ENCODE measurements at places on chromosomes 13 and 19.

DNA sequence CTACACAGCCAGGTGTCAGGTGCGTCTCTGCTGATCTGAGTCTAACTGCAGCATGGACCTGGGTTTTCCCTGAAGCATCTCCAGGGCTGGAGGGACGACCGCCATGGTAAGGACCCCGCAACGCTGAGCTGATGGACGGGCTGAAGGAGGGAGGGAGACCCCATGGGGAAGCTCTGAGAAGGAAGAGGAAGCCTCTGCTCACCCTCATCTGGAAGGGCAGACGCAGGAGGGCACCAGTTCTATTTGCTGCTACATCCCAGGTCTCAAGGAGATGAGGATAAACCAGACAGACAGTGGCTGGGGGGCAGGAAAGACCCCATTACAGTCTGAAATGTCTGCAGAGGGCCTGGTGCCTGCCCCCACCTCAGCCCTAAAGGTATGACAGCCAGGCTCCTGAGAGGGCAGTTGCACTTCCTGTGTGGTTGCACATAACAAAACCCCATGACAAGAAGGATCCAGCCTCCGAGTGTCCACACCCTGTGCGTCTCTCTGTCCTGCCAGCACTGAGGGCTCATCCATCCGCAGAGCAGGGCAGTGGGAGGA, at the start of gene LILRA2:
LILRA2 (plus strand) TSS at position 461 of the 543 bp plus-strand sequence. CDS start 89 bp downstream, outside the sequence.
- no peak for DNase-seq

DNA sequence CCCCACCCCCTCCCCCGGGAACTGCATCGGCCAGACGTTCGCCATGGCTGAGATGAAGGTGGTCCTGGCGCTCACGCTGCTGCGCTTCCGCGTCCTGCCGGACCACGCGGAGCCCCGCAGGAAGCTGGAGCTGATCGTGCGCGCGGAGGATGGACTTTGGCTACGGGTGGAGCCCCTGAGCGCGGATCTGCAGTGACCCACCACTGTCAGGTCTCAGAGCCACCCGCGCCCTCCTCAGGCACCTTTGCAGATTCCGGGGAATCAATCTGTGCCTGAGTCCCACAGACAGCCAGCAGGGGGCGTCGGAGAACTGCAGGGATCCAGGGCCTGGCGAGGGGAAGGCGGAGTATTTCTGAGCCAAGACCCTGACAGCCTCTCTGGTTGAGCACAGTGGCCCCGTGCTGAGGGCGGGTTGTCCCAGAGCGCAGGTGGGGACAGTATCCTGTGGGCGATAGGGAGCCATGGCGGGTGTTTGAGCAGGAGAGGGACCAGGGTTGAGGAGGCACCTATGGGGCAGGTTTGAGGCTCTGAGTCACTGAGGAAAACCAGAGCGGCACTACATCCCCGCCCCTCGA, 30.4 kb upstream of the CYP4F8 start:
- peak; percentile 52 for DNase-seq

GRCh38 chr19:2012941-2013682, 2.4 kb downstream of the BTBD2 start:
- no peak for DNase-seq

- DNase-seq = no peak
Observed at GRCh38 chr19:43638995-43639518, 593 bp downstream of the CADM4 start.

- no peak for DNase-seq
Observed at GRCh38 chr19:33621065-33621785, 528 bp upstream of the CHST8 start.

GRCh38 chr13:98221234-98221633, 44.2 kb upstream of the RNF113B start:
- DNase-seq = no peak

GRCh38 chr13:40983259-40983658, 35.9 kb downstream of the ELF1 start:
- DNase-seq = no peak

DNA sequence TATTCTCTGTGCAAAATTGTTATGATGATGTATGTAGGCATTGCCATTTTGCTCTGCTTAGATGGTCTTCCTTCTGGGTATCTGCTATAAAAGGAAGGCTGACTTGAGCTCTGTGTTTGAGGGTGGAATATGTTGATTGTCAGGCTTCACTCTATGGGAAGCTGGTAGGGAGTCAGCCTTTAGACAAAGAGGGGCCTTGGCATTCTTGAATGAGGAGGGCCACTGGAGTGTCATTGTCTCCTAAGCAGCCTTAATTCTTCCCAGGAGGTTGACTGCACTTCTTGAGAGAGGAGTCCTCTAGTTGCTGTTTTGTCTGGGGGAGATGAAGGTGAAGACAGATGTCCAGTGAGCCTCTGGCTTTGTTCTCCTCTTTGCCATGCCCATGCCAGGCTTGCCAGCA, 266.8 kb downstream of the KCNRG start:
- no peak for DNase-seq

DNA sequence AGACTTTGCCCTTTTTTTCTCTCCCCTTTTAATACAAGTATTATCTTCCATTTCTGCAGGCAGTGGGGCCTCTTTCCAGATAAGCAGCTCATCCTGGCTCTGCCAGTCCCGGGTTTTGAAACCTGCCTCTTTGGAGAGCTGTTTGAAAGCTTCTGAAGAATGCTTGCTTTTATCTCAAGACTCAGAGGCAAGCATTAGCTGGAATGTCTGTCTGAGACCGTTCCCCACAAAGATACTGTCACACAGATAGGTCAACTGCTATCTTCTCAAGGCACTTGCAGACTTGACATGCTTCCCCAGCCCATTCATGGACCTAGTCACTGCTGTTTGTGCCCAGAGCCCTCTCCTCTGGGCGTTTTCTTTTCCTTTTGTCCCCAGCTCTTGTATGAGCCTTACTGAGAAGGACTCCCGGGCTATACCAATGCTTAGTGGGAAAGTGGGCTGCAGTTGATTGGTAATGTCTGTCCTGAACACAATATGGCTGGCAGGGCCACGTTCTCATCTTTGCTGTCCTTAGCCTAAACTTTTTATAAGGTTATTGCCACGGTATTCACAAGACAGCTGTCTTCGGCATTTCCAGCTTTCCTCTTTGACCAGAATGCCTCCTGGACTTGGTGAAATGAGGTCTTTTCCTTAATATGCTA, 13.4 kb downstream of the SERP2 start:
- no peak for DNase-seq

- no peak for DNase-seq
Observed at GRCh38 chr13:39052944-39053343, 14.7 kb downstream of the NHLRC3 start.

GRCh38 chr13:26280295-26280694, 26.4 kb downstream of the CDK8 start:
- no peak for DNase-seq

DNA sequence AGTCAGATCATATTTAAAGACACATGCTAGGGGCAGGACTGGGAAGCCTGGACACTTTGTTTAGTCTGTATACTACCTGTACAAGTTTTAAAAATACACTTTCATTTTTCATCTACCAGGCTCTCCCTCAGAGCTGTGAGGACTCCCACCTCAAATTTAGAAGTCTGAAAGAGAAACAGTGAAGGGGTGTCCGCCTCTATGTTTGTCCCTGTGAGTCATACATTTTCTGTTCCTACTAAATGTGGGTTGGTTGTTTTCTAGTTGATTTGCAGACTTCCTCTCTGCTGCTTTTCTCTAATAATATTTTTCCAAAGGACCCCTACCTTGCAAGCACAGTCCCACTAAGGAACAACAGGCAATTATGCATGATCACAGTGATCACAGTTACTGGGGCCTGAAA, 110.5 kb downstream of the ENOX1 start:
- no peak for DNase-seq

DNA sequence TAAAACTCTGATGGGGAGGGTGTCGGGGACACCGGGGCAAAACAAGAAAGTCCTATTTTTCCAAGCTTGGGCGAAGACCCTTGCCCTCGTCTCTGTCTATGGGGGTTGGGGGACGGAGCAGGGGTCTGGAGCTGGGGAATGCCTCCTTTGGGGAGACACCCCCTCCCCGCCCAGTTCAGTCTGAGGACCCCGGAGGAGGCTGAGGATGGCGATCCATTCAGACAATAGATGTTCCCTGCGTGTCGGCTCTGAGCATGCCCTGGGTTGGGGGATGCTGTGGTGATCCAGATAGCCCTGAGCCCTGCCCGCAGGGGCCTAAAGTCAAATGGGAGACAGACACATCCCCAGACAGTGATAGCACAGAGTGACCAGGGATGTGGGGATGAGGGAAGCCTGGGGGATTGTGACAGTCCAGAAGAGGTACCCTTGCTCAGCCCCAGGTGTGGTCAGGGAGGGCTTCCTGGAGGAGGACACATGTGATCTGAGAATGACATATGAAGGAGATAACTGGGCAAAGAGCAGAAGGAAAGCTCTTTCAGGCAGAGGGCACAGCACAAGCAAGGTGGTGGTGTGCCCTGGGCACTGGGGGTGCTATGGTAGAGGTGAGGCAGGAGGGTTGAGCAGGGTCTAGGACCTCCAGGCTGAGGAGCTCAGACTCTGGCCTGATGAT, 9.1 kb downstream of the LRFN3 start:
- no peak for DNase-seq

DNA sequence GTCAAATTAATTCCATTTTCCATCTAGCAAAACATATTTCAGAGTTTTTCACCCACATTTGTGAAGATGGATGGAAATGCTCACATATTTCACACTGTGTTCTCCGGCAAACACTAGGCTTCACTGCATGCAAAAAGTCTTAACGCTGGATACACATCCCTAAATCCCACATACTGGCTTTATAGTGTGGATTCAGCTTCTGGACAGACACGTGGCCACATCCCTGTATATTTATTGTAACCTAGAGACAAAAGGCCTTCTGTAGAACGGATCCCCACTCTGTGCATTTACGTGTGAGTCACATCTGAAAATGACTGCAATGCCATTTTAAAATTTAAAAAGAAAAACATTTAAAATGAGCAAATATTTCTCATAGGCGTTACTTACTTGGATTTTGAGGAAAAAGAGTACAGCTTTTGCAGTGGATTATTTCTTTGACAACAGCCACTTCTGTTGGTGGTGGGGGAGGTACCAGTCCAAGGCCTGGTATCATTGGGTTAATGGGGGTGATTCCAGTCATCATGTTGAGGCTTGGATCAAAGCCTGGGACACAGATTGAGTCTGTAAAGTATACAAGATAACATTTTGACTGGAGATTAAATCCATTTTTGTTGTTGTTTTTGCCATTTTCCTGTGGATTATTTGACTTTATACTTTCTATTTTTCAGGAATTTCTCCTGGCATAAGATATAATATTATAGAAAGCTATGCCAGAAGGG, 337.7 kb downstream of the DNAJC15 start:
- no peak for DNase-seq

DNA sequence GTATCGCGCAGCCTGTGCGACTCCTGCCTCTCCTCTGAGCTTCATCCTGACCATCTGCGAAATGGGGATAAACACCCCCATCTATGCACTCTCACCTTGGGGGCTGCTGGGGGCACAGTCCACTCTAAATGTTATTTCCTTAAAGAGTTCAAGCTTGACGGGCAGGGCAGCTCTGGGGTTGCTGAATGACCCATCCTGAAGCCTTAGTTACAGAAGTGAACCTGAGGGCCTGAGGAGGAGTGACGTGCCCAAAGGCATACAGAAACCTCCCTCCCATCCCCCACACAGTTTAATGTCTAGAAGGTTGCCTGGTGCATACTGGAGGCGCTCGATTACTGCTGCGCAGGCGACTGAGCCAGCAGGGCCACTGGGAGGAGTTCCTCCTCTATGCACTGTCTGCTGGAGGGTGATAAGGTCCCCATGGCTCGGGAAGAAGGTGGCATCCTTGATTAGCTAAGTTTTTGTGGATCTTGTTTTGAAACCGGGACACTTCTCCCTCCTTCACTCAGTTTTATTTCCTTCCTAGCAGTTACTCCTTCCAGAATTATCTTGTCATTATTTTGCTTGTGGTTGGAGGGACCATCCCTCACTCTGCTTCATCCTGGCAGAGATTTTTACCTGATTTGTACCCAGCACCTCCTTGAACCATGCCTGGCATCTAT, 572 bp upstream of the FKBP8 start:
- peak; percentile 27 for DNase-seq

DNA sequence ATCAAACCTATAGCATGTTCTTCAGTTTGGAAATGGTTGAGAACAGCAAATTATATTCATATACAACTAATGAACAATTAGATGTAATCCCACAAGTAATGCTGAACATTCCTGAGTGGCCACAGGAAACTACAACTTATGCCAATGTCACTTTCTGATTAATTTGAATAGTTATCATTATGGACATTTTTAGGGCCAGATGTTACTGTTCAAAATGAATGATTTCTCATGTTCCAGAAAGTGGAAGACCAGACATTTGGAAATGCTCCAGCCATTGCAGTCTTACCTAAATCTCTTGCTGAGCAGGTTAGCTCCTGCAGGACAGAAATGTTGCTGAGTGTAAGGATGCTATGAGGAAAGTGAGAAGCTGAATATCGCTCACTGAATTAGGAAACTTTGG, 819.8 kb downstream of the PCDH9 start:
- DNase-seq = no peak

GRCh38 chr19:49570138-49570856, 10.1 kb downstream of the NOSIP start:
- peak; percentile 59 for DNase-seq

DNA sequence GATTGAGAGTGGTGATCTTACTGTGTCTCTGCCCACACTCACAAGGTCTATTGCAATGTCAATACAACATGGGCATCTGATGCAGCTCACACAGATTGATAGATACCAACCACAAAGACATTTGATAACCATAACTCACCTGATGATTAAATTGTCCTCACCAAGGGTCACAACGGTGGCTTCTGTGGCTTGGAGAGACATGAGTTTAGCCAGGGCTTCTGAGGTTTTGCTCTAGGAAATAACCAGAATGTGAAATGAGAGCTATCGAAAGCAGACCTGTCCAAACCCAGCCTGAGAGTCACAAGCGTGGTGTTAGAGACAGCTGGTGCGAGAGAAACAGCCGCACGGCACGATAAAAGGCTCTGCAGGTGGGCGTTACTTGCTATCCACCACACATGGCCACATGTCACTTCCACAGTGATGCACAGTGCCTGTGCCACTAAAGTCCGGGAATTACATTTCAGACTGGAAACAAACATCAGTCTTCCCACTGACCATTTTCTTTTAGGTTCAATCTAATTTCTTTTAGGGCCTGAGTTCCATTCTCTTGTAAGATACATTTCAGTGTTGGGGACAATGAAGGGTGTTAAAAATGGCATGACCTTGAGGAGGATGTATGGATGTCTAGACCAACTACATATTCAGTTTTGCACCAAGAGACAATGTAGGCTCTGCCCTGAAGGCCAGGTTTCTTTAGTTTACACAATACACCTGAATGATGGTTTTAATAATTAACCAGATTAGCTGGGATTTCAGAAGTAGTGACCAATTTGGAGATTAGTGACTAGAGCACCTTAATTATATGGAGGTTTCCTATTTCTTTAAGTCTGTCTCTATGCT, 53.7 kb downstream of the ATP7B start:
- DNase-seq = no peak
